CD4-positive, alpha-beta T cell (primary cell): ENCODE measurements at places on chromosomes 7 and 10. TPM values are rescaled to one million over a fixed set of nuclear protein-coding genes. Genes with fewer than 3 reads are reported as not detected.

DNA sequence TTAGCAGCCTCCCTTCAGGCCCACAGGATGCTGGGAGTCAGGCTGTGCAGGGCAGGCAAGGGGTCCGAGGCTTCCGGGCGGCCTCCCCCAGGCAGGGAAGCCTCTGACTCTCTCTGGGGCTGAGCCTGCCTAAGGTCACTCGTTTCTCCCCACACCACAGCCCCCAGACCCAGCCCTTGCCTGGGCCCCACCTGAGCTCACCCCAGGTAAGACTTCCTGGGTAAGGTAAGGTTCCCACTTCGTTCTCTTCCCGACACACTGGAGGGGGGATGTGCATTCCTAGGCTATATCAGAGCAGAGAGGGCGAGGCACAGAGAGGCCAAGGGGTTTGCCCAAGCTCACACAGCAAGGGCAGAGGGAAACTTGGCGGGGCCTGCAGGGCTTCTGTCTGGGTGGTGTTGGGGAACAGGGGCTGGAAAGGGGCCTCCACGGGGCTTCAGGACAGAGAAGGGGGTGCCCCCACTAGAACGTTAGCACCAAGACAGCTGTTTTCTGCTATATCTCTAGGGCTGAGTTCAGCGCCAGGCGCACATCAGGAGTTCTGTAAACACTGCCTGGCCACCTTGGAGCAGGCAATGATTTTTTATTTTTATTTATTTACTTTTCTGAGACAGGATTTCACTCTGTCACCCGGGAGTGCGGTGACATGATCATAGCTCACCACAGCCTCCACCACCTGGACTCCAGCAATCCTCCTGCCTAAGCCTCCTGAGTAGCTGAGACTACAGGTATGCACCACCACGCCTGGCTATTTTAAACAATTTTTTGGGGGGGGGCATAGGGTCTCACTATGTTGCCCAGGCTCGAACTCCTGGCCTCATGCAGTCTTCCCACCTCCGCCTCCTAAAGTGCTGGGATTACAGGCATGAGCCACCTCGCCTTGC, 24.9 kb upstream of the PDGFA start:
- DNase-seq: no peak
- H3K4me3 ChIP-seq: no peak overlapping the region
- H3K27ac ChIP-seq: no peak overlapping the region
- H3K36me3 ChIP-seq: peaks cover 2% of the 10 kb centered on the region
- H3K4me1 ChIP-seq: no peaks in the 10 kb centered on the region

- H3K27me3 ChIP-seq: no peaks in the 10 kb centered on the region
- H3K4me1 ChIP-seq: no peaks in the 10 kb centered on the region
- H3K27ac ChIP-seq: no peak overlapping the region
- no peak overlapping the region for H3K4me3 ChIP-seq
- H3K36me3 ChIP-seq: no peaks in the 10 kb centered on the region
- no peak for DNase-seq
These were observed 139.3 kb upstream of the HDAC9 start for GRCh38 chr7:18356191-18356645.

DNA sequence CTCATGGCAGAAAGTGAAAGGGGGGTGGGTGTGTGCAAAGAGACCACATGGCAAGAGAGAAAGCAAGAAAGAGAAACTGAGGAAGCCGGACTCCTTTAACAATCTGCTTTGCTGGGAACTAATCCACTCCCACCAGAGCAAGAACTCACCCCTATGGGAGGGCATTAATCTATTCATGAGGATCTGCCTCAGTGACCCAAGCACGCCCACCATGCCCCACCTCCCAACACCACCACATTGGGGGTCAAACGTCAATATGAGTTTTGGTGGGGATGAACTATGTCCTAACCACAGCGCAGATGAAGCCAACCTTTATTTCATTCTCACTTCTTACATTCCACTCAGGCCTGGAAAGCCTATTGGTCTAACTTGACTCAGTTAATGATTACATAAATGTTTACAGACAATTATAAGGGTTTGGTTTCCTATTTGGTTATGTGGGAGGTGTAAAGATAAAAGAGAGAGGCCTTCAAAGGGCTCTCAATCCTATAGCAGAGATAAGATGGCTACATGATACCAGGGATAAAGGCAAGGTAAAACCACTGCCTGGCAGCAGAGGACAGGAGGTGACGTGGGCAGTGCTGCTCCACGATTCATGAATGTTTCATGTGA, 601.8 kb downstream of the PARD3 start:
- H3K4me1 ChIP-seq: no peaks in the 10 kb centered on the region
- H3K27ac ChIP-seq: no peak overlapping the region
- no peaks in the 10 kb centered on the region for H3K27me3 ChIP-seq

DNA sequence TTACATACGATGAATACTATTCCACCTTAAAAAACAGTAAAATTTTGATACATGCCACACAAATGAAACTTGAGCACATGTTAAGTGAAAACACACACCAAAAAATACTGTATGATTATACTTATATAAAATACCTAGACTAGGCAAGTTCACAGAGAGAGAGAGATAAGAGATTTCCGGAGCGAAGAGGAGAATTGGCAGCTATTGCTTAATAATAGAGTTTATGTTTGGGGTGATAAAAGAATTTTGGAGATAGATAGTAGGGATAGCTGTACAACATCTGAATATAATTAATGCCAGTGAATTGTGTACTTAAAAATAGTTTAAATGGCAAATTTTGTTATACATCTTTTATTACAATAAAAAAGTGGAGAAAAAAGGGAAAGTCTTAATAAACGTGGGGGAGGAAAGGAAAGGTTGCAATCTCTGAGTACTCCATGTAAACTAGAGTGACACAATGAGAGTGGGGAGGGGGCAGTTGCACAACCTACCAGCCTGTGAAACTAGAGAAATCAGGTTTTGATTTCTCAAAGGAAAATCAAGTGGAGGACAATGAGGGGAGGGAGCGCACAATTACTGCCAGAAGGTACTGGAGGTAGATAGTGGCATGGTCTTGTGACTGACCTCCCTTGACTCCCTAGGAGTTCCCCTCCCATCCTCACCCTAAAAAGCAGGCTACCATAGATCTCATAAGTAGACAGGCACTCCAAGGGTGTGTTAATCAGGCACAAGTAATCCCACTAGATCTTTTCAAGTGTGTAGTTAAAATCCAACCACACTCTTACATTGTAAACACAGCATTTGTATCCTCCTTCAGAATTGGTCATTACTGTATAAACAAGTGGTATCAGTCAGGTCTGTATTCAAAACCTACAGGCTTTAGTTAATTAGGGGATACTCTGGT, 31.6 kb upstream of the ANK3 start:
- no peaks in the 10 kb centered on the region for H3K27me3 ChIP-seq
- H3K27ac ChIP-seq: no peak overlapping the region
- H3K4me3 ChIP-seq: no peak overlapping the region
- H3K36me3 ChIP-seq: no peaks in the 10 kb centered on the region
- no peak for DNase-seq

DNA sequence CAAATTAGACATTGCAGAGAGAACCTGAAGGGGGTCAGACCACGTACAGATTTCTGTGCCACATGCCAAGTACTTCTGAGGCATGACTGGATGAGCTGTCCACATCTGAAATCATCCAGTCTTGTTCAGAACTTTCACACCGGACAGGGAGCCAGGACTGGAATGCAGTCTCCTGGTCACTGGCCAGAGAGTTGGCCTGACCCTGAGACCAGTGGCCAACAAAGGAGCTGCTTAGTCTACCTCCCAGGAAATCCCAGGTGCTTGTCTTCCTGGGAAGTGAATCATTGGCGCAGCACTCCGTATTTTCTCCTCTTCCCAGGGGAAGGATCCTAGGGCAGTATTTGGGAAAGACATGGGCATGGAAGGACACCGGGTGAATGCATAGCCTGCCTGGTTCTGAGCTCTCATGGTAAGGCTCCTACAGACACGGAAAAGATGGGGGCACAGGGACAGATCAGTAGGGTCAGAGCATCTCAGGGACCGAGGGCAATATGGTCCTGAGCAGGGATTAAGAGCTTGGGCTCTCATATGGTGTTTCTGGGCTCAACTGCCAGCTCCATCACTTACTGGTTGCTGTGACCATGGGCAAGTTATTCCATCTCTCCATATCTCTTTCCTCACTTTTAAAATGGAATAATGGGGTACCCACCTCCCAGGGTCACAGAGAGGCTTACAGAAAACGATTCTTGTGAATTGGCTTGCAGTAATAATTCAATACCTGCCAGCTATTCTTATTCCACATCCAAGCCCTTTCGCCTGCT, 1.3 kb upstream of the SCD start:
- DNase-seq: no peak
- no peaks in the 10 kb centered on the region for H3K36me3 ChIP-seq
- H3K4me3 ChIP-seq: peak overlapping the region; percentile 64

DNA sequence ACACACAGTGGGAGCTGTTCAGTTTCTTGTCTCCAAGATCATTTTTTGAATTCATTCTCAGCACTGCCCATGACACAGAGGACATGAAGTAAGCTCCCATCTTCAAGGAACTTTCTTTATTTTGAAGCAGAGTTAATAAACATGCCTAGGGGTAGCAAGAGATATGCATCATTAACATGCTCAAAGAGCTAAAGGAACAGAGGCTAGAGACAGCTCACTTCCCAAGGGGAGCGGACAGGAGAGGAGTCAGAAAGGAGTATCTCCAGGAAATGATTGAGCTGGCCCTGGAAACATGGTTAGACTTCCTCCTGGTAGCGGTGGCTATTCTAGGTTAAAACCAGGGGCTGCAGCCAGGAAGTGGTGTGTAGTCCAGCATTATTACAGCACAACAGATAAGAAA, 135.9 kb downstream of the GPAM start:
- no peaks in the 10 kb centered on the region for H3K4me1 ChIP-seq
- no peak for DNase-seq
- no peaks in the 10 kb centered on the region for H3K27me3 ChIP-seq
- H3K36me3 ChIP-seq: no peaks in the 10 kb centered on the region
- no peak overlapping the region for H3K27ac ChIP-seq
- H3K4me3 ChIP-seq: no peak overlapping the region

DNA sequence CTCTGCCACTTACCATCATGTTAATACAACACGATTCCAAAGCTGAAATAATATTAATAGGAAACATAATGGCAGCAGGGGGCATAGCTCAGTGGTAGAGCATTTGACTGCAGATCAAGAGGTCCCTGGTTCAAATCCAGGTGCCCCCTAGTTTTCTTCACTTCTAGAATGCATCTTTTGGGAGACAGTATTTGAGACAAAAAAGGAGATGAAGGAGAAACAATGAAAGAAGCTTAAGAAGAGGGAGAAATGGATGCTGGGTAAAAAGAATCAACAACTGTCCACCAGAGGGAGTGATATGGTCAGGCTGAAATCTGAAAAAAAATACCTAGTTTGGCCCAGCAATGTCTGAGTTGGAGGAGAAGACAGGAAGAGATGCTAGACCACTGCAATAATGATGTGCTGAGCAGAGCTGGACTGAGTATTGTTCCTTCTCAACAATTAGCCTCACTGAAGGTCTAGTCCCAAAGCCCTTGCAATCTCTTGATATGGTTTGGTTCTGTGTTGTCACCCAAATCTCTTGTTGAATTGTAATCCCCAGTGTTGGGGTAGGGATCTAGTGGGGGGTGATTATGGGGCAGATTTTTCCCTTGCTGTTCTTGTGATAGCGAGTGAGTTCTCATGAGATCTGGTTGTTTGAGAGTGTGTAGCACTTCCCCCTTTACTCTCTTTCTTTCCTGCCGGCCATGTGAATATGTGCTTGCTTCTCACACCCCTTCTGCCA, 48.3 kb downstream of the ZNF783 start:
- no peak for DNase-seq
- H3K27ac ChIP-seq: no peak overlapping the region
- H3K4me1 ChIP-seq: no peaks in the 10 kb centered on the region
- no peak overlapping the region for H3K4me3 ChIP-seq
- H3K27me3 ChIP-seq: no peaks in the 10 kb centered on the region

DNA sequence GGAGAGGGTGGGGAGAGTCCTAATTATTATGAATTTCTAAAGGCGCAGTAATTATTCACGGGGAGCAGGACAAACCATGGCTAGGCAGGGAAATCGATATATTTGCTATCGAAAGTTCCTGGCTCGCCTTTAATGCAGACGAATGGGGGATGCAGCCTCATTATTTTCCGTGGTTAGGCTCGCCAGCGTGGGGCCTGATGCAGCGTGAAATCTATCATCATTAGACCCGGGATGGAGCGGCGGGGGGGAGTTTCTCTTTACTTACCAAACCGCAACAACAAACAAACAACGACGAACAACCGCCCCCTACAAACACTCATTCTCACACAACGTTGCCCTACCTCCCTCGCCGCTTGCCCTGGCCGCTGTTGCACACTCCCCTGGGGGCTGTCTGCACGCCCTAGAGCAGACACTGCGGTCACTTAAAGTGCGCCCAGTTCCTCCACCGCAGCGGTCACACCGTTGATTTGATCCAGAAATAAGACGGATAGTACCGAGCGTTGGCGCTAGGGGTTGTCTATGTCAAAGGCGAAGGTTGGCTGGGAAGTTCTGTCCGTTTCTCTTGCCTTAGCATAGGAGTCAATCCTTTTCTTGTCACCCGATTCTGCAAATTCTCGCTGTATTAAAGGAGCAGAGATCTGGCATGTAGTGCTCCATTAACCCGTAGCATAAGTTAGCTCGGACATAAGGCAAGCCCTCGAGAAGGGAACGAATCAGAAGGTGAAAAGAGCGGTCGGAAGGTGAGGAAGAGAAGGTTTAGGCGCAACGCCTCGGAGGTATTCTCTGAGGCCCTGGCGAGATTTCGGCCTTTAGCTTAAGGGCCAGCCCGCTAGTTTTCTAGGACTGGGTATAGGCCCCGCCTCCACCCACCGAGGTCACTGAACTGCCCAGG, 10.4 kb downstream of the NXPH1 start:
- peaks cover 10% of the 10 kb centered on the region for H3K4me1 ChIP-seq
- H3K27ac ChIP-seq: no peak overlapping the region
- no peak overlapping the region for H3K4me3 ChIP-seq
- no peaks in the 10 kb centered on the region for H3K36me3 ChIP-seq

DNA sequence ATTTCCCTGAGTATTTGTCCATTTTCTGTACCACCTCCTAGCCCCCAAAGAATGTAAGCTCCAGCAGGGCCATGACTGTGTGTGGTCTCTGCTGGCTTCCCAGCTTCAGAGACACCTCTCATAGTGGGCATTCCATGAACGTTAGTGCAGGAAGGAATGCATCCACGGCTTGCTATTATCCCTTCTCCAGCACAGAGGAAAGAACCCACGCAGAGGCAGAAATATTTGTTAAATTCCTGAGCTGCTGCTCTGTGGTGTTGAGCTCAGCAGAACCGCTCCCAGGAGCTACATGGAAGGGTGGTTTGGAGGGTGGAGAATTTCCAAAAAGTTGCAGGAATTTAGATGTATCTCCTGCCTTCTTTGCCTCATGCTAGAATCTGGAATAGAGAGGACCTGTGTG, 275.2 kb downstream of the POU6F2 start:
- H3K36me3 ChIP-seq: no peaks in the 10 kb centered on the region
- DNase-seq: no peak
- no peaks in the 10 kb centered on the region for H3K4me1 ChIP-seq
- H3K4me3 ChIP-seq: no peak overlapping the region
- no peak overlapping the region for H3K27ac ChIP-seq

GRCh38 chr7:27434756-27435400, 192.3 kb downstream of the EVX1 start:
- peaks cover 8% of the 10 kb centered on the region for H3K27me3 ChIP-seq
- no peaks in the 10 kb centered on the region for H3K36me3 ChIP-seq
- DNase-seq: no peak
- no peak overlapping the region for H3K4me3 ChIP-seq

The CDC14C gene
- total RNA-seq: not detected

- no peak for DNase-seq
- no peak overlapping the region for H3K4me3 ChIP-seq
These were observed 50.2 kb downstream of the GRID1 start for GRCh38 chr10:86316274-86316835.

GRCh38 chr10:47243791-47244190, 56.2 kb upstream of the GDF10 start:
- H3K36me3 ChIP-seq: no peaks in the 10 kb centered on the region
- peaks cover 13% of the 10 kb centered on the region for H3K4me1 ChIP-seq
- DNase-seq: no peak
- H3K4me3 ChIP-seq: no peak overlapping the region
- no peak overlapping the region for H3K27ac ChIP-seq

The PIK3AP1 gene
- 0.58 TPM for total RNA-seq

The OR2A1 gene
- total RNA-seq: 0.19 TPM
